Colonic mucosa (tissue), 4 donors: ENCODE measurements at places on chromosomes 13 and 19.

DNA sequence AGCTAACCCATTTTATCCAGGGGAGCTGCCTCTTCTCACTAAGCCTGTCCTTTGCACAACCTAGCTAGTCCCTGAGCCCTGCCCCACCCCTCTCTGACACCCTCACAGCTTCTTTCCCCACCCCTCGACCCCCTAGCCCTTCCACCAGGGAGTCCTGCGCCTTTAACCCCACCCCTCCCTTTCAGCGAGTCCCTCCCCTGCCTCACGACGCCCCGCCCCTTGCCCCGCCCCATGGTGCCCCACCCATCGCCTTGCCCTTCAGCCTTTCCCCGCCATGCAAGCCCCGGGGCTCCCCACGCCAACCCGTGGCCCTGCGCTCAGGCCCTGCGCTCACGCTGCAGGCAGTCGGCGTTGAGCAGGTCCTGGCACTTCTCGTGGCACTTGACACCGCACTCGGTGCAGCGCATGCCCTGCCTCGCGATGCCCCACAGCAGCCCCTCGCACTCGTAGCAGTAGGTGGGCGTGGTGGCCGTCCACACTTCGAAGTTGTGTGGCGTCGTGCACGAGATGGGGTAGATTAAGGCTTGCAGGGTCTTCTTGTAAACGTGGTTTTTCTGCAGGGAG is 40.0 kb downstream of the UNC13A start:
- no peak for DNase-seq

- no peak for DNase-seq
These were observed 36.4 kb upstream of the STARD13 start for GRCh38 chr13:33321686-33322542.

- DNase-seq: no peak
These were observed 228.4 kb upstream of the UFM1 start for GRCh38 chr13:38121267-38121666.

DNA sequence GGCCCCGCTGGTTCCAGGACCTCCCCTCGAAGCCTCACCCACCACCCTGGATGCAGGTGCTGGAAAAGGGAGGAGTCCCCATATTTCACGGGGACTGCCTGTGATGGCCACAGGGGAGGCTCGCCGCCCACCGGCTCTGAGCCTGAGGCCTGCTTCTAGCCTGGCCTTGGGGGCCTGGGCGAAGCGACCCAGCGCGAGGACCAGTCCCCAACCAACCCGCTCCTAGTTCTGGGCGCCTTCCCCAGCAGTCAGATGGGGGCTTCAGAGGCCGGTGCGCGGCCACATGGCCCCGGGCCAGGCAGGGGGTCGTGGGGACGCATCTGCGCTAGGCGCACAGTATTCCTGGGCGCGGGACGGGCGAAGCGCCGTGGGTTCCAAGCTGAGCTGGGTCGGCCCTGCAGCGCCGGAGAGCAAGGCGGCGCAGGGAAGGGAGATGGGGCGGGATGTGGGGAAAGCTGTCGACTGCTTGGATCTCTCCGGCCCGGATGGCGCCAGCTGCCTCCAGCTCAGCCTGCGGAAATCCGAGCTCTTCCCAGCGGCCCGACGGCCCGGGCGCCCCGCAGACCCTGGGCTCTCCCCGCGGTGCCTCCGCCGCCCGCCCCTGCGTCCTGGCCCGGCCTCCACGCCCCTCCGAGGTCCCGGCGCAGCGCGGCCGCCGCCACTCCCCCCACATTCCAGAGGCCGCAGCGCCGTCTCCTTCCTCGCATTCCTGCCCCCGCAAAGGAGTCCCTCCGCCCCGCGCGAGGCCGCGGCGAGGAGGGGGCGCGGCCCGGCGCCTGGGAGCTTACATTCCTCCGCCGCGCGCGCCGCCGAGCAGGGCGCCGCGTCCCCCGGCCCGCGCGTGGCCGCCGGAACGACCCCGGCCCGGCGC is at the start of gene WTIP:
WTIP (plus strand) TSS at position 788 of the 871 bp plus-strand sequence. CDS start 217 bp downstream, outside the sequence.
- peak; percentile 39 for DNase-seq

DNA sequence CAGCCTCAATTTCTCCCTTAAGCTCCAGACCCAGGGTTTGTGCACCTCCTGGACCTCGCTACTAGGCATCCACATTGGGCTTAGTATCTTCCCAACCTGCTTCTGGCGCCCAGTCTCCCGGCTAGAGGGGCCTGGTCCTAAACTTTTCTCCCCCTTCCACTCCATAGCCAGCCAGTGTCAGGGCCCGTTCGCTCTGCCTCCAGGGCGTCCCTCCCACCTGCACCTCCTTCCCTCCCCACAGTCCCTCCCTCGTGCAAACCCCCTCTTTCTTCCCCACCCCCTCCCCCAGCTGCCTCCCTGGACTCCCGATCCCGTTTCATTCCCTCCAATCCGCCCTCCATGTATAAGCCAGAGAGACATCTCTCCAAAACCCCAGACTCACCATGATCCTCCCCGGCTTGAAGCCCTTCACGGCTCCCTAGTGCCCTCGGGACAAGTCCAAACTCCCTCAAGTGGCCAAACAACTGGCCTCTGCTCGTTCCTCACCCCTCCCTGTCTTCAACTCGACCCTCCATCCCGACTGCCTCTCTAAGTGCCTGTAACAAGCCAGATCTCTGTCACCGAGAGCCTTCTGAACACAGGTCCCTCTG is 997 bp upstream of the SAMD4B start:
- DNase-seq: peak; percentile 38

- no peak for DNase-seq
These were observed 143.4 kb downstream of the SOX1 start for GRCh38 chr13:112210371-112210770.
